CD4-positive, alpha-beta T cell treated with Interleukin-10 for 1 hour (primary cell): ENCODE measurements at places on chromosomes 13 and 19.

DNA sequence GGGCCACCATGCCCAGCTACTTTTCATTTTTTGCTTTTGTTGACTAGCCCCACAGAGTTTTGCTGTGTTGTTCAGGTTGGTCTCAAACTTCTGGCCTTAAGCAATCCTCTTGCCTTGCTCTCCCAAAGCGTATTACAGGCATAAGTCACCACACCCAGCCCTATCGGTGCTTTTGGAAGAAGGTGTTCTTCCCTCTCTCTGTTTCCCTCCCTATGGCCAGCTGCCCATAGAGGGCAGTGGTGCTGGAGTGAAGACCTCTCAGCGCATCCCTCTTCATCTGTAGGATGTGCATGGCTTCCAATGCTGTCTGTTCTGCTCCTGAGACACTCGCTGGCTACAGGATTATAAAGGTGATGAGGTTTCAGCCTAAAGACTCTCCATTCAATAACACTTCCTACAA lies 1.3 kb upstream of the CD22 start:
- DNase-seq = no peak

DNA sequence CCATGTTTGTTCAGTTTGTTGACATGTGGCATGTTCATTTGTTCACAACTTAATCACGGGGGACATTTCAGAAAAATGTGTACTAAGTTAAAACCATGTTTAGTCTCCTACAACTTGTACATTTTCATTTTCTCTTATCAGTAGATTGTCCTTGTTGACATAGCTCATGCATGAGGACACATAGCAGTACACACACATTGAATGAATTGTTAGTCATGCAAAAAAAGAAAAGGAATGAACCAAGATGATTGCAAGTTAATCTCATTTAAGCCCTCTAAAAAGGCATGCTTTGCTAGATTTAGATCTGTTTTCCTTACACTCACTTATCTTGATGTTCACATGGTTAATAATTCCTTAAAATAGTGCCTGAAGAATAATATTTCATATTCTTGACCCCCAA lies 38.2 kb upstream of the AKAP11 start:
- DNase-seq = no peak

DNA sequence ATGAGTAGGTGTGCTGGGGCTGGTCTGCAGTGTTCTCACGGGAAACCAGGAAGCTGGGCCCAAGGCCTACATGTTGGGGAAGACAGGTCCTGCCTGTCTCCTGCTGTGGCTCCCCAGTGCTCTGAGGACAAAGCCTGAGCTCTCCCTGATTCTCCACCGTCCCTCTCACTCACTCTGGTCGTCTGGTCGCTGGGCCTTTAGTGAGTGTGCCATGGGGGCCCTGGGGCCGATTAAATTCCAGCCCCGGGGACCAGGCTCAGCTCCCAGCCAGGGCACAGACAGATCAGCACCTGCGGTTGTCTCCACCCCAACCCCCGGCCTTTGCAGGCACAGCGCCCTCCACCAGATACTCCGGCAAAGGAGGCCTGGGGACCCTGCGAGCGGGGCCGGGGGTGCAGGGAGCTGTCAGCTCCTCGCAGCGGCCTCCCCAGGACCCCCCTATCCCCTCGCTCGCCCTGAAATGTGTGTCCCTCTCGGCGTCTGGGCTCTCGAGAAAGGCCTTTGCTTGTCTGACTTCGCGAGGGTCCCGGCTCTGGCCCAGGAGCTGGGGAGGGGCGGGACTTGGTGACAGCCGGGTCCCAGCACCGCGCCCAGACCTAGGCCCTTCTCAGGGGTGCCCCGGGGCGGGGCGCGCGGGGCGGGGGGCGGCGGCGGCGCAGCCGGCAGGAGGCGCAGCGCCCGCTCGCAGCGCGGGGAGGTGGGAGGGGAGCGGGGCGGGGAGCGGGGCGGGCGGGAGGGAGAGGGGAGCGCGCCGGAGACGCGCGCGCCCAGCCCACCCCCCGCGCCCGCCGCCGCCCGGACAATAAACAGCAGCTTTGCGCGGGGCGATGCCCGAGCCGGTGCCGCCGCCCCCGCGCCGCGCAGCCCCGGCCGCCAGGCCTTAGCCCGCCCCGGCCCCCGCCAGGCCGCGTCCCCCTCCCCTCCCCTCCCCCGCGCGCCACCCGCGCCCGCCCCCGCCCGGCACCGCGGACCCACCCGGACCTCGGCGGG lies at the start of gene PALM:
Gene PALM (plus strand): TSS at position 782 of the 990 bp plus-strand sequence. CDS start 212 bp downstream, outside the sequence.
- no peak for DNase-seq

DNA sequence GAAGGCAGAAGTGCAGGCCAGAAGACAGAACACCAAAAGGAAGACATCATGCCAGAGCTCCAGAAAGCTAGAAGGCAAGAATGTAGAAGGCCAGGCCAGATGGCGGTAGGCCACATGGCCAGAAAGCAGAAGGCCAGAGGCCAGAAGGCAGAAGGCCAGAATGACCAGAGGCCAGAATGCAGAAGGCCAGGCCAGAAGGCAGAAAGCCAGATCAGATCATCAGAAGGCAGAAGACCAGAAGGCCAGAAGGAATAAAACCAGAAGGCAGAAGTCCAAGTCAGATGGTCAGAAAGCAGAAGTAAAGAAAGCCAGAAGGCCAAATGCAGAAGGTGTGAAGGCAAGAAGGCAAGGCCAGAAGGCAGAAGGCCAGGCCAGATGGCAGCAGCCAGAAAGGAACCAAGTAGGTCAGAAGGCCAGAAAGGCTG lies 185.0 kb downstream of the TUBA3C start:
- no peak for DNase-seq

DNA sequence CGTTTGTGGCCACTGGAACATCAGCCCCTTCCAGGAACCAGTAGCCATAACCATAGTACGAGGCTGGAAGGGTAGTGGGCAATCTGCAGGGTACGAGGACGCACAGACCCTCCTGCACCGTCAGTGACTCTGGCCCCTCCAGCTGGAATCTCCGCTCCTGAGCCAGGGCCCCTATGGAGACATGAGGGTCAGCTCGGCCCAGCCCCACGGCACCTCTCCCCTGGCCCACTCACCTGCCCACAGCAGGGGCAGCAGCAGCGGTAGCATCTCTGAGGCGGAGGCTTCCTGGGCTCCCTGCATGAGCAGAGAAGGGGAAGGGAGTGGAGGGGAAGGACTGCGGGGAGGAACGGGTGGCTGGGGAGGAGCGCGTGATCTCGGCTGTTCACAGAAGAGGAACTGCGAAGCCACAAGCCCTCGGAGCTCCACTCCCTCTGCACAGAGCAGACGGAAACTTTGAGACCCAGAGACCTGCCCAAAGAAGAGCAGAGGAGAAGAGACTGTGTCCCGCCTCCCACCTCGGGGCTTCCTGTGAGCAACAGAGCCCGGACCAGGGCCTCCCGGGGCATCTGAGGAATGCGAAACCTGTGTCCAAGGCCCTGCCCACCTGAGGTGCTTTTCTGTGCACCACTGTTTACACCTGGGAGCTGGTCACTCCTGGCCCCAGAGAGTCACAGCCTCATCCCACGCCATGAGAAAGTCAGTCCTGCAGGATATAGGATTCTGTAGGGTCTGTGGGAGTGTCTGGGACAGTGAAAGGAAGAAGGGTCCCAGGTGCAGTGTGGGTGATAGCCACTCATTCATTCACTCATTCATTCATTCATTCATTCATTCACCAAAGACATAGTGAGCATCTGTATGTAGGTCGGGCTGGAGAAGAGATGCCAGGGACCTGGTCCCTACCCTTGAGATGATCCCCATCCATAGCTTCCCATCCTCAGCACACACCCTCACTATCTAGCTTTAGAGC lies at the start of gene SIGLEC6:
Gene SIGLEC6 (minus strand): TSS at position 322 of the 967 bp plus-strand sequence. CDS start 22 bp downstream, at position 300.
- peak; percentile 29 for DNase-seq
